ENCODE measurements at places on chromosomes 4 and X.

- DNase-seq = no peak
Observed at GRCh38 chrX:100871594-100872560, 2.3 kb downstream of the NOX1 start.

DNA sequence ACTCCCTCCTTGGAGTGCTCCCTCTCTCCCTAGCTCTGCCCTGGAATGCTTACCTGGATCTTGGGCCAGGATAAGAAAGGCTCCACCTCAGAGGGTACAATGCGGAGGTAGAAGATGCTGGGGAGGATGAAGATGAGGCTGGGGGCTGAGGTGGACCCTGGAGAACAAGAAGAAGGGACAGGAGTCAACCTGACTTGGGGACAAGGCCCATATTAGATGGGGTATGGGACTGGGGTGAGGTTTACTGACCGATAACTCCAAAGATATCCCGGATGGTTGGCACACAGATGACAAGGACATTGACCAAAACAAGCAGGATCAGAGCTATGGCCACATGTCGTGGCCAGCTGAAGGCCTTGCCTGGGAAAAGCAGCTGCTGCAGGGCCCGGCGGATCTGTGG lies 10.6 kb downstream of the SLC38A5 start:
- DNase-seq = no peak

DNA sequence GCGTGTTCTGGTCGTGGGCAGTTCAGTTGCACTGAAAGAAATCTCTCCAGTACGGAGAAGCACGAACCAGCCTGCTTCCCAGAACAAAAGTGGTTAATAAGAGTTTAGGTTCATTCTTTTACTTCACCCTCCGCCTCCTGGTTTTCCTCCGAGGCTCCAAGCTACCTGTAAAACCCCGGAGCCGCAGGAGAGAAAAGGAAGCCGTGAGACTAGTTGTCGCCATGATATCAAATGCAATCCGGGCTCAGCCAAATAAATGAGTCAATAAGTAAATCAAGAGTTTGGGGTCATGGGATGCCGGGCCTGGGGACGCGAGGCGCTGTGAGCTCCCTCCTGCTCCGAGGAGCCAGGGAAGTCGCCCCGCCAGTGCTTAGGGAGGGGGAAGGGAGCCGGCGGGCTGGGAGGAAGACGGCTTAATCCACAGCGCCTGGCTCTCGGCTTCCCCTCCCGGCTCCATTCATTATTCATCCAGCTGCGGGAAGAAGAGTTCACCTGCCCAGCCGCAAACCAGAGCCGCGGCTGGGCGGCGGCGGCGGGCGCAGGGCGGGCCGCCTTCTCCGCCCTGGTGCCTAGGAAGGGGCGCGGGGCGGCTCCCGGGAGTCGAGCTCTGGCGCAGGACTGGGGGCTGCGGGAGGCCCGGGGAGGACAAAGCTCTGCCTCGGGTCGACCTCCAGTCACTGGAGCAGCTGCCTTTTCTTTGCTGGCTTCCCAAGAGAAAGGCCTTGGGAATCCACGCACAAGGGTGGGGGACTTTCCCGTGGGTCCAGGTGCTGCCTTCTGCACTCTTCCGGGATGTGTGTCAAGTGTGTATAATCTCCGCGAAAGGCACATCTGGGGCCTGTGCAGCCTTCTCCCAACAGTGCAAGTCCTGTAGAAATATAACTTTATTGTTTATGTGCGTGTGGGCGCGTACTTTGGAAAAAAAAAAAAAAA lies 1.7 kb downstream of the FRAS1 start:
- DNase-seq = no peak

DNA sequence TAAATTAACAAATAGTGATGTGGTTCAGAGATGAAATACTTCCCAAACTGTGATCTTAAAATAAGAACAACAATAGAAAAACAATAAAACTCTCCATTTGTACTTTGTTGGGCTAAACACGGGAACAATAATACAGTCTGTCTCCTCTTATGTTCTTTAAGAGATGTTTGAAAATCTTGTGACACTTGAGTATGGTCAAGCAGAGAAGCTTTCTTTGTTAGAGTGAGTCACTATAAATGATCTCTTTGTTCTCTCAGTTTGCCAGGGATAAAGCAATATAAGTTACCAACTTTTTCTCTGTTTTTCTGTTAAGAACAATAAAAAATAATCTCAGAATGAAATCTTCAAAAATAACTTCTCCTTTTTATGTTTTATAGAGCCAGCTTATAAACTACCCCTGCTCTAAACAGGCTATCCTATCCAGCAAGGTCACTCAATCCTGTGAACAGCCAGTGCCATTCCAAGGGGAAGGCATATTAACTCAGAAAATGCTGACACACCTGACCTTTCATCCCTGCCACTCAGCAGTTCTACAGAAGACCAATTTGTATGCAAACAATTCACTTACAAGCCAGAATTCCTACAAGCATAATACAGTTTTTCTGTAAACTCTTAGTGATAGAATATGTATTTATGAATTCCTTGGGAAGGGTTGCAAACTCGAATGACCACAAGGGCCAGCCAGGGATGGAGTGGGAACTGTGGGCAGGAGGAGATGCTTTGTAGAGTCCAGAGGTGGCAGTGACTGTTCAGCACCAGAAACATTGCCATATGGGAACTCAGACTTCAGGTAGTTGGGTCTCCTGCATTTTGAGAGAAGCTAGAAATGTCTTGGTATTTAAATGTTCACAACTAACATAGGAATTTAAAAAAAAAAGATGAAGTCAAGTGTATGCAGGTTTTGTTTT lies 52.2 kb downstream of the AFM start:
- DNase-seq = no peak

DNA sequence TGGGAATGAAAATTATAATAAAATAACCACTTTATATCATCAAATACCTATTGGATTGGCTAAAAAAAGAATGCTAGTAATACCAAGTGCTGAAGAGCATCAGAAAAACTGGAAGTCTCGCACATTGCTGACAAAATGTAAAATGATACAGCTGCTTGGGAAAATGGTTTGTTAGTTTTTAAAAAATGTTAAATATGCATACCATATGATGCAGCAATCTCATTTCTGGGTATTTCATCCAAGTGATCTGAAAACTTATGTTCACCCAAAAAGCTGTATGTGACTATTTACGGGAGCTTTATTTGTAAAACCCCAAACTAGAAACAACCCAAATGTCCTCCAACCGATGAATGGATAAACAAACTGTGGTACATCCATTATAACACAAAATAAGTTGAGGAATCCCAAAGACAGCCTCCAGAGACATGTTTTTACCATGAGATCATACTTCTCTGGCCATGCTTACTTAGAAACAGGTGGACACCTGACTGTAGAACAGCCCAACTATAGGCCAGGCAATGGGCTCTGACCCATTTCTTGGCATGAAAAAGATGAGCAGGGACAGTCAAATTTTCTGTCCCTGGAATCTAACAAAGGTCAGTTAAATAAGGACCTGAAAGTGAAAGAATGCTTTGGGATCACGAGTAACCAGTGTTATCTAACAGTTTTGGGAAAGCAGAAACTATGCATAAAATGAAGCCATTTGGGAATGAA lies 47.5 kb upstream of the FAM120C start:
- no peak for DNase-seq
